ENCODE measurements at places on chromosomes 3 and 15.

GRCh38 chr3:118666-119065 lies 77.9 kb upstream of the CHL1 start:
- DNase-seq = no peak

DNA sequence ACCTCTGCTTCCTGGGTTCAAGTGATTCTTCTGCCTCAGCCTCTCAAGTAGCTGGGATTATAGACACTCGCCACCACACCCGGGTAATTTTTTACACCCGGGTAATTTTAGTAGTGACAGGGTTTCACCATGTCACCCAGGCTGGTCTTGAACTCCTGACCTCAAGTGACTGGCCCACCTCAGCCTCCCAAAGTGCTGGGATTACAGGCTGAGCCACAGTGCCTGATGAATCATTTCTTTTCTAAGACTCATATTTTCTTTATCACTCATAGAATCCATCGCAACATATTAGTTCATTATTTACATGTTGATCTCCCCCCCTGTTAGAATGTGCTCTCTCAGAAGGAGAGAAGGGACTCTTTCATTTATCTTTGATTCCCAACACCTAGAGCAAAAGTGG lies 109.5 kb upstream of the PTPRG start:
- no peak for DNase-seq

- no peak for DNase-seq
These were observed 115.2 kb downstream of the CHSY1 start for GRCh38 chr15:101136381-101137268.

- no peak for DNase-seq
These were observed 436.8 kb upstream of the CNTN4 start for GRCh38 chr3:1661839-1662238.

- no peak for DNase-seq
These were observed 10.5 kb downstream of the LRRK1 start for GRCh38 chr15:100929641-100930042.

GRCh38 chr3:54932606-54933005 lies 4.7 kb upstream of the LRTM1 start:
- DNase-seq = no peak

- no peak for DNase-seq
These were observed 62.7 kb downstream of the EOMES start for GRCh38 chr3:27659279-27660021.
